Cerebellum (tissue), 4 donors: ENCODE measurements at places on chromosomes 4 and X. TPM values are rescaled to one million over a fixed set of nuclear protein-coding genes. Genes with fewer than 3 reads are reported as not detected.

DNA sequence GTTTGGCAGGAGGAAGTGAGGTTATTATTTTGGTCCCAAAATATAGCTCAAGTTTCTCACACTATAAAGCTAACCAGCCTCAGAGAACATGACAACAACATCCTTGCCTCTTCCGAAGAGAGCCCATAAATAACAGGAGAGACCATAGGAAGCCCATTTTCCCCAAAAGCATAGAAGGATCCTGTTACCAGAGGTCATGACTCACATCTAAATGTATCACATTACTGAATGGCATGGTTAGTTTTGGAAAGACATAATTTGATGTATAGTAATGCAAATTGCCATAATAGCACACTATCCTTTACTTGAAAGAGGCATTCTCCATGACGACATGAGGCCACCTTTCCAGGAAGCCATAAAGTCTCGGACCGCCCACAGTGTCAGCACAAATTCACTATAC lies 238.8 kb upstream of the GRIA3 start:
- no peak for DNase-seq

DNA sequence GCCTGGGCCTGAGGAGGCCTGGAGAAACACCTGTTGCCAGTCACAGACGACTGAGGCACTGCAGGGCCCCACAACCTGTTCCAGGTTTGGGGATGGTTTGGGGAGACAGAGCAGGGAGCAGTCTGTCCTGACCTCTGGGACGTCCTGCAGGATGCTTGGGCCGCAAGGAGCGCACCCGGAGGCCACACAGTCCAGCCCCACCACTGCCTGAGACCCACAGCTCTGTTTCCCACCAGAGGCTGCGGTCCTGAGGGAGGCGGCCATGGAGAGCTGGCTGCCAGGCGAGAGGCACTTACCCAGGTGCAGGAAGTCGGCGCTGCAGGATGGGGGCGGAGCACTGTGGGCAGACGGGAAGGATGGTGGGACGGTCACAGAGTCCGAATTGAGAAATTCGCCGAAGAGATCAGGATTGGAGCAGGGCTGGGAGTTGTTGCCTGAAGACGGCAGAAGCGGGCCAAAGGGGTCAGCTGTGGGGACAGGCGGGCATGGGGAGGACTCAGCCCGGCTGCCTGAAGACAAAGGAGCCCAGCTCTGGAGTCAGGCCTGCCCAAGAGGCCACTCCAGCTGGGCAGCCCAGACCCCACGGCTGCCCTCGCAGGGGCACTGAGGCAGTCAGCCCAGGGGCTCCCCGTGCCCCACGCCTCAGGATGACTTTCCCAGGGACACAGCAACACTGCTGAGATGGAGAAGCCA lies 40.3 kb upstream of the CPLX1 start:
- no peak for DNase-seq

DNA sequence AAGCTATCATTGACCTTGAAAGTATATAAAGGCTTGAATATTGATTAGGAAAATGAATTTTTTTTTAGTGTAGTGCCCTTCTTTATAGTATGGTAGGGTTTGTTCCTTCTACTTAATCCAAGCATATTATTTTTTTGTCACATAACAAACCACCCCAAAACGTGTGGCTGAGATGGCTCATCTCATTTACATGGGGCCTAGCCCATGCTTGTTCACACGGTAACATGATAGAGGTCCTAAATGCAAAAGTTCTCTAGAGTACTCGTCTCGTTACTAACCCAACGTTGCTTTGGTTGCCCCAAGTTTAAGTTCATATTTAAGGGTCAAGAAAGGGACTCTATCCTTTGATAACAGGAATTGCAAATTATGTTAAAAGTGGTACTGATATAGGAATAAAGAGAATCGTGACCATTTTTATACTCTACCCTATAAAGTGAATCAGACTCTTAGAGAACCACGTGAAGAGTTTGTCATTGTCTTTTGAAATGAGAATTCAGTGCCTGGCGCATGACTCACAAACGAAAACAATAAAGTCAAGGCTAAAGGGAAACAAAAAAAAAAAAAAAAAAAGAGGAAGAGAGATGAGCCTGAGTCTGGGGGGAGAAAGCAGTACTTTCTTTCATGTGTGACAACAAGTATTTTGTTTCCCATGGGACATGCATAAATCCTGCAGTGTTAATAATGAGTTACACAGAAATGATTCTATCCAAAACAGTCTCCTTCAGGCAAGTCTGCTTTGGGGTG lies 402.8 kb upstream of the NWD2 start:
- DNase-seq = no peak

GRCh38 chr4:158280856-158281255 lies 70.6 kb downstream of the TMEM144 start:
- DNase-seq = no peak

- DNase-seq = no peak
Observed at GRCh38 chr4:153439831-153440230, 26.3 kb upstream of the TMEM131L start.

GRCh38 chrX:68988865-68989264 lies 160.0 kb downstream of the EFNB1 start:
- no peak for DNase-seq

- DNase-seq = no peak
Observed at GRCh38 chr4:25972984-25973745, 59.1 kb downstream of the SMIM20 start.

DNA sequence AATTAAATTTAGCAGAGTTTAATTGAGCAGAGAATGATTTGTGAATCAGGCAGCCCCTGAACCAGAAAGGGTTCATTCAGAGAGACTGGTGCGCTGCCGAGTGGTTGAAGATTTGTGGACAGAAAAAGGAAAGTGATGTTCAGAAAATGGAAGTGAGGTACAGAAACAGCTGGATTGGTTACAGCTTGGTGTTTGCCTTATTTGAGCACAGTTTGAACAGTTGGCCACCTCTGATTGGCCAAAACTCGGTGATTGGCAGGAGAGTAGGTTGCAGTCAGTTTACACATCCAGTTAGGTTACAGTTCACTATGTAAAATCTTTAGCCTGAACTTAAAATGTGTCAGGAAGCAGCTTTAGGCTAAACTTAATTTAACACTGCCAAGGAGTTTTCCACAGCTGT lies 14.9 kb downstream of the MID1IP1 start:
- no peak for DNase-seq

- no peak for DNase-seq
Observed at GRCh38 chrX:12719837-12720236, 71.4 kb upstream of the PRPS2 start.

GRCh38 chrX:20594985-20595384 lies 328.3 kb upstream of the RPS6KA3 start:
- DNase-seq = no peak

DNA sequence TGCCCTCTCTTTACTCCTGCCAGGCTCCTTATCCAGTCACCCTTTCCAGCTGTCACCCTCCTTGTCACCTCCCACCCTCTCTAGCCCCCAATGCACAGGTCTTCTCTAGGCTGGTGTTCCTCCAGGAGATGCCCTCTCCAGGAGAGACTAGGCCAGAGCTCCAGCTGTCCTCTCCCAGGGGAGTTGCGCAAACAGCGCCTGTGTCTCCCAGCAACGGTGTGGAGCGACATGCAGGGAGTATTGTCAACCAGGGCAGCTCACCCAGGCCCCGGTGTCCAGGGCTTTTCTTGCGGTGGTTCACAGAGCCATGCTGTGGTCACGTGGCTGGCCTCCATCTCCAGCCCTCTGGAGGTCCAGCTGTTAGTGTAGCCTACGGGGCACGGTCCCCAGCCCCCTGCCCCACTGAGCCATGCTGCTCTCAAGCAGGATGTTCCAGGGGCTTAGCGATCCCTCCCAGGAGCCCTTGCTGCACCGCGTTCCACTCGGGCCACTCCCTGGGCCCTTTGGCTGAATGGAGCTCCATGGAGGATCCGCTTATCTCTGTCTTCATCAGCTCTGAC lies 34.8 kb downstream of the CCNQ start:
- no peak for DNase-seq

- no peak for DNase-seq
Observed at GRCh38 chr4:88045021-88045420, 37.6 kb downstream of the PKD2 start.

GRCh38 chr4:7968262-7968896 lies 28.7 kb upstream of the AFAP1 start:
- DNase-seq = no peak

DNA sequence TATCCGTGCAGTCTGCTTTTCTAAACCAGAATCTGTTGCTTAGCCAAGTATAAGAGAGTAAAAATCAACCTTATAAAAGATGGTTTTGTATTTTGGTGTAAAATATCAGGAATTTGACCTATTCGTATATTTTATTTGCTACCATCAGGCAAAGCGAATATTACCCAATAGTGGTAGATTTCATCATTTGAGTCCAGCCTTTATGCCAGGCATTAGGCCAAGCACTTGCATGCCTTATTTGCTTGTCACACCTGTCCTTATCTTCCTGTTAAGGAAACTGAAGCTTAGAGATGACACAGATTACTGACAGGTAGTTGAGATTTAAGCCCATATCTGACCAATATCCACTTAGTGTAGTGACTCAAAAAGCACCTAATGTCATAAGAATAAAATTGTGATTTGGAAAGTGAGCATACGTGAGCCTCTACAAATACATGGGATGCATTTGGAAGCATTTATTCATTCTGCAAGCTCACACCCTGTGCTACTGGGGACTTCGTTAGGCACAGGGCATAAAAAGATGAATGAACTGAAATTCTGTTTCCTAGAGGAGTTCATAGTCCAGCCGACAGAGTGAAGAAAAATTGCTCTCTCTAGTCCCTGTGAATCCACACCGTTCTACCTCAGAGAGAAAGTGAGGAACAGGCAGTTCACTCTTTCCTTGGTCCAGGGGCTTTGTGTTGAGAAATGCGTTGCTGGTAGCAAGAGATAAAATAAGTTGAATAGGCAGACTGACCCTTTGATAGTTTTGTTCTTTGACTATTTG lies 2.3 kb upstream of the RNF212 start:
- no peak for DNase-seq

- no peak for DNase-seq
Observed at GRCh38 chrX:113412106-113412505, 571.5 kb upstream of the AMOT start.

- no peak for DNase-seq
Observed at GRCh38 chrX:72254816-72255215, 16.0 kb upstream of the ERCC6L start.

DNA sequence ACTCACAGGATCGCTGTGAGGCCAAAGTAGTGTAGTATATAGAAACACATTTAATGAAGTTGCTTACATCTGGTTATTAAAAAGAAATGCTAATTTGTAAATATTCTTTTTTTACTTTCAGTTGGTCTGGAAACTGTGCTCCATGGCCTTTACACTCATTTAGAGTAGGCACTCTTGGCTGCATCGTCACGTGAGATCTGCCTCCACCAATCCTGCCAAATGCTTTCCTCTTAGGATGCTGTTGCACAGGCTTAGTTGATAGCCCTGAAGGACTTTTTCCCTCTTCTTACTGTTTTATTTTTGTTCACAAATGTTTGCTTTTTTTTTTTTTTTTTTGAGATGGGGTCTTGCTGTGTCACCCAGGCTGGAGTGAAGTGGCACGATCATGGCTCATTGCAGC lies 6.3 kb downstream of the CPE start:
- DNase-seq = no peak

GRCh38 chr4:146245246-146245645 lies 30.9 kb downstream of the REELD1 start:
- no peak for DNase-seq

DNA sequence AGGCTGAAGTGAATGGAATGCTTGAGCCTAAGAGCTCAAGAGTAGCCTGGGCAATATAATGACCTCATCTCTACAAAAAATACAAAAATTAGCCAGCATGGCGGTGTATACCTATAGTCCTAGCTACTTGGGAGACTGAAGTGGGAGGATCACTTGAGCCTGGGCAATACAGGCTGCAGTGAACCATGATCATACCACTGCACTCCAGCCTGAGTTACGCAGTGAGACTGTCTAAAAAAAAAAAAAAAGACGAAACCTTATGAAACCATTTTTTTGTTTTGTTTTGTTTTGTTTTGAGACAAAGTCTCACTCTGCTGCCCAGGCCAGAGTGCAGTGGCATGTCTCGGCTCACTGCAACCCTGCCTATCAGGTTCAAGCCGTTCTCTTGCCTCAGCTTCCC lies 36.9 kb downstream of the TLR10 start:
- no peak for DNase-seq

The SMARCA1 gene
- 50.4 TPM for total RNA-seq

The XKRX gene
- 0.27 TPM for total RNA-seq

The POF1B gene
- total RNA-seq = 0.09 TPM

The RAB40A gene
- 2.2 TPM for total RNA-seq

The P2RY4 gene
- total RNA-seq = 0.54 TPM

The AKAP4 gene
- total RNA-seq = not detected

The HS6ST2 gene
- 14.4 TPM for total RNA-seq

The RAP1GDS1 gene
- 65.2 TPM for total RNA-seq

The BBS12 gene
- 7.3 TPM for total RNA-seq

The EPHA5 gene
- 93.4 TPM for total RNA-seq

The TEX11 gene
- not detected for total RNA-seq

The ADGRA3 gene
- 69.7 TPM for total RNA-seq
